Left colon (tissue), 2 donors: ENCODE measurements at places on chromosomes 12 and 14. TPM values are rescaled to one million over a fixed set of nuclear protein-coding genes. Genes with fewer than 3 reads are reported as not detected.

Gene OR6C74
- not detected for total RNA-seq

Gene ADAMTS20
- not detected for total RNA-seq

Gene FOXM1
- total RNA-seq: 6.5 TPM

GRCh38 chr12:87670448-87670847, 358.8 kb downstream of the C12orf50 start:
- no peak for DNase-seq

DNA sequence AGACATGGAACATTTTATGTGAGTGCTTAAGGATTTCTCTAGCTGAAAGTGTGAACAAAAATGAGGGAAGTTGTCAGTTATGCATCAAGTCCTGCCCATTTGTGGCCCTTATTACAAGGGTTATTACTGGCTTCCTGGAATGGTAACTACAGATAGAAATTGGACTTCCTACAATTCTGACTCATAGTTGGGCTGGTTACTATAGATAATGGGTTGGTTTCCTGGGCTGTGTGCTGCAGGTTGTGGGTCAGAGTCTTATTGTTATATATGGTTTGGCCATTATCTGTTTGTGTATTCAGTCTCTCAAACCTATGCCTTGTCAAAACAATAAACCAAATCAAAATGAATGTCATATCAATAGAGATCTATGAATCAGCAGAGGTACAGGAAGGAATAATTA, 313.7 kb downstream of the ADAMTS20 start:
- no peak for DNase-seq

GRCh38 chr12:10669533-10669932, 4.3 kb downstream of the STYK1 start:
- DNase-seq: no peak

GRCh38 chr12:53989227-53990113, 4.5 kb downstream of the HOXC10 start:
- no peak for DNase-seq
